Temporal lobe (tissue), 4 donors: ENCODE measurements at places on chromosomes 1 and 21. TPM values are rescaled to one million over a fixed set of nuclear protein-coding genes. Genes with fewer than 3 reads are reported as not detected.

Gene CNR2
- total RNA-seq = under 0.01 TPM

Gene OR2L5
- 0.25 TPM for total RNA-seq

Gene MRPS6
- total RNA-seq = 28.3 TPM

Gene KCNH1
- 2.0 TPM for total RNA-seq

Gene RNU1-1
- total RNA-seq = 73,230 TPM

Gene FBXO2
- 3.4 TPM for total RNA-seq

Gene LIPI
- total RNA-seq = not detected

Gene SLC9C2
- total RNA-seq = 1.2 TPM

Gene CCDC27
- not detected for total RNA-seq

Gene KISS1
- total RNA-seq = not detected

Gene DCST1
- total RNA-seq = 0.25 TPM

Gene C1orf74
- 1.5 TPM for total RNA-seq

Gene CFHR2
- not detected for total RNA-seq

Gene C4BPA
- not detected for total RNA-seq

Gene SAMD11
- 1.2 TPM for total RNA-seq
